Endodermal cell (in vitro differentiated cells): ENCODE measurements at places on chromosomes 1 and 21. TPM values are rescaled to one million over a fixed set of nuclear protein-coding genes. Genes with fewer than 3 reads are reported as not detected.

Gene CADM3
- 4.0 to 5.7 TPM (median 4.4 TPM) in 3 replicates for total RNA-seq

Gene IQGAP3
- 21.5 to 43.0 TPM (median 36.9 TPM) in 3 replicates for total RNA-seq

Gene PLK3
- total RNA-seq, result 7.1 and 9.0 TPM in 2 replicates

Gene POFUT2
- total RNA-seq, result 72.9 to 82.5 TPM (median 73.3 TPM) in 3 replicates

Gene ZSWIM5
- 11.4 and 12.3 TPM in 2 replicates for total RNA-seq

Gene ZYG11A
- total RNA-seq, result 1.2 and 1.5 TPM in 2 replicates

DNA sequence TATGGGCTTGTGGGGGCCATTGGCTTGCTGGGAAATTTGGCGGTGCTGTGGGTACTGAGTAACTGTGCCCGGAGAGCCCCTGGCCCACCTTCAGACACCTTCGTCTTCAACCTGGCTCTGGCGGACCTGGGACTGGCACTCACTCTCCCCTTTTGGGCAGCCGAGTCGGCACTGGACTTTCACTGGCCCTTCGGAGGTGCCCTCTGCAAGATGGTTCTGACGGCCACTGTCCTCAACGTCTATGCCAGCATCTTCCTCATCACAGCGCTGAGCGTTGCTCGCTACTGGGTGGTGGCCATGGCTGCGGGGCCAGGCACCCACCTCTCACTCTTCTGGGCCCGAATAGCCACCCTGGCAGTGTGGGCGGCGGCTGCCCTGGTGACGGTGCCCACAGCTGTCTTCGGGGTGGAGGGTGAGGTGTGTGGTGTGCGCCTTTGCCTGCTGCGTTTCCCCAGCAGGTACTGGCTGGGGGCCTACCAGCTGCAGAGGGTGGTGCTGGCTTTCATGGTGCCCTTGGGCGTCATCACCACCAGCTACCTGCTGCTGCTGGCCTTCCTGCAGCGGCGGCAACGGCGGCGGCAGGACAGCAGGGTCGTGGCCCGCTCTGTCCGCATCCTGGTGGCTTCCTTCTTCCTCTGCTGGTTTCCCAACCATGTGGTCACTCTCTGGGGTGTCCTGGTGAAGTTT is 550 bp downstream of the RXFP4 start:
- no peak for DNase-seq

DNA sequence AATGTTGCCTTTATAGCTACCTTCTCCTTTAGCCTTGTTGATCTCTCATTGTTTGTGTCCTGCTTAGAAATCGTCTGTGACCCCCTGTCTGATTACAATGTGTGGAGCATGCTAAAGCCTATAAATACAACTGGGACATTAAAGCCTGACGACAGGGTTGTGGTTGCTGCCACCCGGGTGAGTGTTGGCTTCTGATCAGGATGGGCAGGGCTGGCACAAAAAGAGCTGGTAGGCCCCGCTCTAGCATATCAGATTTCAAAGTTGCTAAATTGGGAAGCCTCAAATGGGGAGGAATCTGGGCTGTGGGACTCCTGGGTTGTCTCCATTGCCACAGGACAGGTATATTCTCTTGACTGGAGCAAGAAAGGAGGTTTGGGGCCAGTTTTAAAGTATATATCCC is 8.4 kb downstream of the NCSTN start:
- DNase-seq, result no peak

DNA sequence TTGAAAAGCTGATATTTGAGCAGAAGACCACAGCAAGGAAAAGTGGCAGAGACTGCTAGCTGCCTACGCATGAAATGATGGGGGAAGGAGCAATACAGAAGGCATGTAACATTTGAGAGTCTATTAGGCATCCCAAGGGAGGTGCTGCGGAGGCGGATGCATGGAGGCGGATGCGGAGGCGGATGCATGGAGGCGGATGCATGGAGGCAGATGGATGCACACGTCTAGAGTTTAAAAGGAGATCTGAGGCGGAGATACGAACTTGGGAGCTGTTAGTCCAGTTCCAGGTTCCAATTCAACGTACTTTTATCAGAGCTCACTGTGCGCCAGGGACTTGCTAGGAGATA is 744 bp upstream of the DDX20 start:
- DNase-seq, result peak; percentile 85

DNA sequence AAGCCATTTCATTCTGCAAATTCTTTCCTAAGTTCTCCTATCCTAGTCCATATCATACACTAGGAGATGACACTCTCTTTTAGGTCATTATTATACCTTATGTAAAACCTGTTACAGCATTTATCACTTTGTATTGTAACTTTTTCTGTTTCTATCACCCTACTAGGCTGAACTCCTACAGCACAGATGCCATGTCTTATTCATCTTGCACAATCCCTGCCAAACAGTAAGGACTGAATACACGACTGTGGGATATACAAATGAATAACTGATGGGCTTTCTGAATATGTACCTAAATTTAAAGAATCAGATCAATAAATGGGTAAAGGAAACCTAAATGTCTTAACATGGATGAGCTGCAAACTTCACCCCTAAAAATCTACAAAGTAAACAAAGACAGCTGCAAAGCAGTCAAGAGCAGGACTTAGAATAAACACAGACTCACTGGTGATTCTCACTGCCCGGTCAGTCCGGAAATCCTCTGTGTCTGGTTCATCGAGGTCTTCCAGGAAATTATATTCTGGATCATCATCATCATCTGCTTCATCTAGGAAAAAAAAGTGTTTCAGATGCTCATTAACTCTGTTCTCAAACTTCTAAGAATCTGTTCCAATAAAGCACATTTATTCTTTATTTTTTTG is 62.3 kb downstream of the GON4L start:
- no peak for DNase-seq

DNA sequence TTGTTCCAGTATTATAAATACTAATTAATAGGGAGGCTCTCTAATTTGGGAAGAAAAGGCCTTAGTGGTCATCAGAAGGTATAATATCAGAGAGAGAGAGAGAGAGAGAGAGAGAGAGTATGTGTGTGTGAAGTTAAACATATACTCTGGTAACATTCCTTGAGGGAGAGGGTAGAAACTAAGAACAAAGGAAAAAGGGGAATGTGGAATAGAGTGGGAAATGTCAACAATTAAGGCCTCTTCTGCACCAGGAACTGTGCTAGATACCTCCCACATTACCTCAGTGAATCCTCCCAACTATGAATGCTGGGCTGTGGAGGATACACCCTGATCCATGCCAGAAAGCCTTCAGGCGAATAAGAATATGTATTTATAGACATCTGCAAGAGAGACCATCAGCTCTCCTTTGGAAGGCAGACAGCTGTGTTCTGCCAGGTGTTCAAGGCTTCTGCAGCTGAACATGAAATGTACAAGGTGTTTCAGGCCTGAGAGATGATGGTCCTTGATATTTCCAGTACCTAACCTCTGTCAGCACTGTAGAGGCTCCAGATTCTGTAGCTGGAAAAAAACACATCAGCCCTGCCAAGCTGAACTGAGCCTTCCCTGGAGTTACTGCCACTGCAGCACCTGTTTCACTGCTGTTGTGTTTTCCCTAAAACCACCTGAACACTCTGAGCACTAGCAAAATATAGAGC is 29.1 kb downstream of the TBX15 start:
- DNase-seq, result no peak

DNA sequence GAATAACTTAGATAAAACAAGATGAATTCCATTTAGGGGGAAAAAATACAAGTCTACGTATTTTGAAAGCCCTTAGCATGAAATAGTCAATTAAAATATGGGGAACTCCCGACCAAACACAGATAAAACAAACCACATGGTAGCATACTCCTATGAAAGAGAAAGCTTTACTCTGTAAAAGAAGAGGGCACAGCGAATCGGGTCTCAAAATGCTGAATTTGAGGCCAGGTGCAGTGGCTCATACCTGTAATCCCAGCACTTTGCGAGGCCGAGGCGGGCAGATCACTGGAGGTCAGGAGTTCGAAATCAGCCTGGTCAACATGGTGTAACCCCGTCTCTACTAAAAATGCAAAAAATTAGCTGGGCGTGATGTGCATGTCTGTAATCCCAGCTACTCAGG is 116.9 kb upstream of the TIAM1 start:
- no peak for DNase-seq

GRCh38 chr1:76267631-76268030 is 193.1 kb downstream of the ST6GALNAC3 start:
- no peak for DNase-seq

GRCh38 chr1:88685259-88685620 is 1.2 kb downstream of the PKN2 start:
- no peak for DNase-seq

DNA sequence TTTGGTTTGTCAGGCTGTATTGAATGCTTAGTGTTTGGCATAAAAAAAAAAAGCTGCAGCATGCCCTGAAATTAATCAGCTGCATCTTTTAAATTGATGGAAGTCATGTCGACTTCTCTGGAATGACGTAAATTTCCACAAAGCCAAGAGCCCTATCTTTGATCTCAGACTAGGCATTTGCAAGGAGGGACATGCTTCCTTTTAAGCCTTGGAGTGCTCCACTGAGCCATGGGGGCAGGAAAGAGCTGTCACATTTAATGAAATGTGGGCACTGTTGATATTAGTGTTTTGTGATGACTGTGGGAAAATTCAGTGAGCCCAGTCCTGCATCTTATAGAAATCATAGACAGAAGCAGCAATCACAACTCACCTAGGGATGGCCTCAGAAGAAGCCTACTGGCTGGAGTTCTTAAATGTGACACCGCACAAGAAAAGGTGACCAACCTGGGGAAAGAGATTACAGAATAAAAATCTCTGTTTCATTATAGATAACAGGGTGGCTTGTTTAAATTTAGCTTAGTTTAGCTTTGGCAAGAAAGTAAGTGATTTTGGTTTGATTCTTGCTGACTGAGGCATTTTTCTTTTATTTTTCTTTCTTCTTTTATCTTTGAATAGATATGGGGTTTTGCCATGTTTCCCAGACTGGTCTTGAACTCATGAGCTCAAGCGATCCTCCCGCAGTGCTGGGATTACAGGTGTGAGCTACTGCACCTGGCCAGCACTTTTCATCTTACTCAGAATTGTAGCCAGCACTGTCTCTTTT is 188.2 kb downstream of the HHAT start:
- no peak for DNase-seq

DNA sequence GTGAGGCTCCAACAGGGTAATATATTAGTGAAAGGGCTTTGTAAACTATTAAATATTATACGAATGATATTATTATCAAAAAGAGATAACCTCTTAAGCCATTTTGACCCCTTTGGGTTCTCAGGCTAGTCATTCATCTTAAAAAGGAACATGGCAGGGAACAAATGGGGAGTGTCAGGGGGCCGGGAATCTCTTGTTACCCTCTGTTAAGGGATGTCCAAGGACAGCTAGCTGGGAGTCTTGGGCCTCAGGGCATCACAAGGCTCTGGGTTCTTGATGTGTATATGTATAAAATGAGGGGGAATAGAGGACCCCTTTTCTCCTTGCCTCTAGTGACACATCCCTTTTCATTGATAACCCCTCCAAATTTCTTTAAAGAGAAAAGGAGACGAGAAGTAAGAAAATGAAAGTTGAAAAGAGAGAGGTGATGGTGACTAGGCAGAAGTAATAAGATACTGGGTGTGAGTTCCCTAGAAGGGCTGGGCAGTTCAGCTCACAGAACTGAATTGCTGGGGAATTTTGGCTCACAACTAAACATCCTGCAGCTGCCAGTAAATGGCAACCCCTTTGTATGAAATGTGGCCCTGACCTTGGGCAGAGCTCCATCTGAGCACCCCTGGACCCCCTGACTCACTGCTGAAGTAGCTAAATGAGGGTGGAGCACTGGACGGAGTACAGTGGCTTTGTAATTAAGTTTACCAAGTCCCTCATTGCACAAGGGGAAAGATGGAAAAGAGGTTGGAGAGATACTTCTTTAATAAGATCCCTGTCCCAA is 20.0 kb upstream of the ZNF326 start:
- DNase-seq, result no peak

GRCh38 chr1:86156566-86157455 is at the start of gene COL24A1:
COL24A1 (minus strand) TSS chr1:86156772; CDS start chr1:86156396, 376 bp downstream.
- DNase-seq, result peak; percentile 92

- no peak for DNase-seq
Observed at GRCh38 chr1:234955107-234955731, 173.4 kb downstream of the TOMM20 start.

DNA sequence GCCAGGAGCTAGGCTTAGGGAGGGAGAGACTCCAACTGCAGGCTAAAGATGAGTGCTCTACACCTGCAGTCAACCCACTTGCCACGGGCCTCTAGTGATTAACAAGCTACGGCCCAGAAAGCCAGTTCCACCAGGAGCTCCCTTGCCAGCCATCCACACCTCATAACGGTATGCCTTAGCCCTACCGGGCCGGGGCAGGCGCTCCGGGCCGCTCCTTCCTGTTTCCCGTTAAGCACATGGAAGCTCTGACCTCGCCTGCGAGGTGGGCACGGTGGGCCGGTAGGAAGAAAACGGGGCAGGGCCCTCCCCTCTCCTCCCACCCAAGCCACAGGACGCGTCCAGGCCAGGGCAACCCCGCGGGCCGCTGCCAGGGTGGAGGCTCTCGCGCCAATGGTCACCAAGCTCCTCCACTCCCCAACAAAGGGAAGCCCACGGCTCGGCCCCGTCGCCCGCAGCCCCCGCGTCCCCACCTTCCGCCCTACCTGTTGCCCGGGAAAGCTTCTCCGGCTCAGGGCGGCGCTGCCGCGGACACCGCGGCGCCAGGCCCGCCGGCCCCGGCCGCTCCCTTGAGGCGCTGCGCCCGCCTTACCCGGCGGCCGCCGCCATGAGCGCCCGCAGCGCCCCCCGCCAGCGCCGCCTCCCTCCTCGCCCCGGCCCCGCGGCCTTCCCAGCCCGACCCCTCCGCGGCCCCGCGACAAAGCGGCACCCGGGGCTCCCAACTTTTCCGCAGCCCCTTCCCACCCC is 627 bp downstream of the CERS2 start:
- peak; percentile 76 for DNase-seq

DNA sequence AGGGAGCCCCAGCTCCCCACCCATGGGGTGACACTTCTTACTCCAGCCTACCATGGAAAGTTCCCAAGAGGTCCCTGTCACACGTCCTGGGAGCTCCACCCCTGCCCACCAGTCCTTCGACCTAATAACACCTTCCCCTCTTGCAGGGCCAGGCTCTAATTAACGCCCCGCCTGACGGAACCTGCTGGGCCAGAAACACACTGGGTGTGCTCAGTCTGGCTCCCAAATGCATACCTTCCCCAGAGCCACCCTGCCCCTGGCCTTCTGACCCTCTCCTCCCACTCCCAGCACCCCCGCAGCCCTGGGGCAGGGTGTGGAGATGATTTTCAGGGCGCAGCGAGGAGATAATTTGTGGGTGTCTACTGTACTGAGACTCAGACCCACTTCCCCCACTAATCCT is 20.6 kb downstream of the PGLYRP3 start:
- no peak for DNase-seq

DNA sequence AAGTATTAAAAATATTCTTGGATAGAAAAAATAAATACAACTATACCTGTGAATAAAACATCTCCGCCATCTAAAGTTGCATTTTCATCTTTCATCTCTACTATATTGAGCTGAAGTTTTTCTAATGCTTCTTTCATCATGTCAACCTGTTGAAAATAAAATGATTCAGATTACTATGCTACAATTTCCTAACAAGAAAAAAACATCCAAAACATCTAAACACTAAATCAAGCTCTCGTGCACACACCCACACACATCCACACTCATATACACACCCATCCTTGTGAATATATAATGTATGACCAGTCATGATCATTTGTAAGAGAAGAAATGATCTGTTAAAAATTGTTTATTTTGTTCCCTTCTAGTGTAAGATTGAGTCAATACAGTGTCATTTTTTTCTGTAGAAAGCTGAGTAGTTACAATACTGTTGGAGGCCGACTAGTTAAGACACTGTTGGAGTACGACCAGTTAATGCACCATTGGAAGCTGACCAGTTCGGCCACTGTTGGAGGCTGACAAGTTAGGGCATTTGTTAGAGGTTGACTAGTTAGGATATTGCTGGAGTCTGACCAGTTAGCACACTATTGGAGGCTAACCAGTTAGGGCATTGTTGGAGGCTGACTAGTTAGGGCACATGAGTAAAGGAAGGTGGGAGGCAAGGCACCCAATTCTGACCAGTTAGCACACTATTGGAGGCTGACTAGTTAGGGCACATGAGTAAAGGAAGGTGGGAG is 82.4 kb upstream of the BCL10 start:
- no peak for DNase-seq
